ENCODE measurements at places on chromosomes 1 and 21.

GRCh38 chr1:114979278-114979891, 50.2 kb upstream of the TSHB start:
- peak; percentile 67 for DNase-seq

DNA sequence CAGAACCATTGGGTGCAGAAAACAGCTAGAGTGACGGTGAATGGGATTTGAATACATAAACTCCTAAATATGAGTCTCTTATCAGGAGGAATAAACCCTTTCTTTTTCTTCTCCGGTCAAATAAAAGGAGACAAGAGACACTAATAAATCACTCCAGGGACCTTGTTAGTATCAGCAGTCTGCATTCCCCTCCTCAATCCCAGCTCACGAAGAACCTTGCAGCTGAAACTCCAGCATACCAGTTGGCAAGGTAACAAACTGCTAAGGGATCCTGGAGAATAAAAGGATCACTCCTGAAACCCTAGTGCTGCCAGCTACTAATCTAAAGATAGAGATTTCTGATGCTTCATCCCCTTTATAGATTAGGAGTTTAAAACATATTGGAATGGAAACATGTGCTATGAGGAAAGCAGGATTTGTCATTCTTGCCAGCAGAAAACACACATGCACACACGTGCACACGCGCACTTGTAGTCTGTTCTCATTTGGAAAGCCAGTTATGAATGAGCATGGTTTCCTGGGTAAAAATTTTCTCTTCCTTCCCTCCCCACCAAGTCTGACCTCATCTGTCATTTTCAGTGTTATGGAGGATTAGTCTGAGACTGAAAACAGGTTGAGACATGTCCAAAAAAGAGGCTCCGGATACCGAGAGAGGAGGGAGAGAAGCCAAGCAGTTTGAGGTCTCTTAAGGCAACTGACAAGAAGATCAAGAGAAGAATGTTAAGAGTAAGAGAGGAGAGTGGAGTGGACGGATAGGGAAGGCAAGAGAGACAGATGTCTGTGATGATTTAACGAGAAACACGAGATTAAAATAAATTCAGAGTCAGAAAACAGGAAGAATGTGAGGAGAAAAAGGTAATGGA, 10.9 kb downstream of the IER5 start:
- no peak for DNase-seq

DNA sequence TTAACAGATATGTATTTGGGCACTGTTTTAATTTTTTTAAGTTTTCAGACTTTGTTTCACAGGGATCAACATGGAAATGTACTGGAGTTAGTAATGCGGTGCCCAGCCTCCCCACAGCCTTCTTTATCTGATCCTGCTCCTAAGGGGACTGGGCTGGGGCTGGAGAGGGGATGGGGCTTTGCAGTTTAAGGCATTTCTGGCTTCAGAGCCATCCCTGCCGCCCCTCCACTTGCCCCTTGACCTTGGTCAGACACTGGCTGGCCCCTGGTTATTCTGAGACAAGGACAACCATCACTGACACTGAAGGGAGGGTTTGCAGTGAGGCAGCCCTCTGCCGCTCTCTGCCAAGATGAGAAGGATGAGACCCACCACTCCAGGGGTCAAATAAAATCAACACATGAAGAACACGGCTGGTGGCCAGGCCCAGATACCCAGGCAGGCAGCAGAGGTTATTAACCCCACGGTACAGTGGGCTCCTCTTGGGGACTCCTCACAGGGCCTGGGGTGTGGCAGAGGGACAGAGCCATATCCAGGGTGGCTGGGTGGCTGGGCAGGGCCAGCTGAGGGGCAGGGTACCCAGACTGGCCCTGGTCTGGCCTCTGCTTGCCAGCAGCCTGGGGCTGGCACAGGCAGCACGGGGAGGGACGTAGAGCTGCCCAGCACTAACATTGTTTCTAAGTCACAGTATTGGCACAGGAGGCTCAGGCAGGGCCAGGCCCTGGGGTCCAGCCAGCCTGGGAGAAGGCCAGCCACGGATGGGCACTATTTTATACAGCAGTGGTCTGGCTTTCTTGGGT, 7.2 kb upstream of the UBE2U start:
- no peak for DNase-seq

GRCh38 chr1:89725011-89725370, 92.1 kb downstream of the LRRC8C start:
- no peak for DNase-seq

DNA sequence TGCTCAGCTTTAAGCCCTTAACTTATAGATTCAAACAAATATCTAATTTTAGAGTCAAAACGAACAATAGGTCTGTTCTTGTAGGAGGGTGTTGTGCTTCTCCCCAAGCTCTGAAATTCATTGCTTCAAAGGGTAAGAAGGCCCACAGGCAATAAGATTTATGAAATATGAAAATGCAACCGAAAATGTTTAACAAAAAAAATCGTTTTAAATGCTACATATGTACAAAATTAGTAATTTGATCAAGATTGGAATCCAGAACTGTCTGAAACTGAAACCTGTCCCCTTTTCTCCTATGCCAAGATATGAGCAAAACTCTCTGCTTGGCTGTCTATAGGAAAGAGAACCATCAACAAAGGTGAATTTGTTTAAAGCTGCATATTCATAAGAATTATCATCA, 534.3 kb downstream of the PLPP3 start:
- no peak for DNase-seq

DNA sequence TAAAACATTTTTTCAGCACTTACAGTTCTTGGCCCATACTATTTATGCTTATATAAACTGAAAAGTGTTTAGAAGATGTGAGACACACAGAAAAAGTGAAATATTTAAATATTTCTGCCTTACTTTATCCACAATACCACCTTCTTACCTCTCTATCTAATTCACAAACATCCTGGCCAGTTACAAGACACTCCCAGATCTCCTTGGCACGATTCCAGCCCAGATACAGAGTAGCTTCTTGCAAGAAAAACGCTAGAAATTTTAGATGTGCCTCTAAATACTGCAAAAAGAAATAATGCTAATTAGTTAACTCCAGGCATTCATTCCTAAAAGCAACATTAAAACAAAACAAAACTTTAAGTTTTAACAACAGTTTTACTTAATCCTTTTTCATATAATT, 68.4 kb downstream of the USP24 start:
- no peak for DNase-seq

GRCh38 chr1:221892301-221892830, 150.5 kb upstream of the DUSP10 start:
- no peak for DNase-seq

Data from uterus (tissue), 4 donors.